ENCODE measurements at places on chromosomes 5 and 9. TPM values are rescaled to one million over a fixed set of nuclear protein-coding genes. Genes with fewer than 3 reads are reported as not detected.

ANKRD18A gene
- total RNA-seq: 2.6 TPM

SPINK4 gene
- total RNA-seq: not detected

CLINT1 gene
- total RNA-seq: 48.6 TPM

LECT2 gene
- not detected for total RNA-seq

DNA sequence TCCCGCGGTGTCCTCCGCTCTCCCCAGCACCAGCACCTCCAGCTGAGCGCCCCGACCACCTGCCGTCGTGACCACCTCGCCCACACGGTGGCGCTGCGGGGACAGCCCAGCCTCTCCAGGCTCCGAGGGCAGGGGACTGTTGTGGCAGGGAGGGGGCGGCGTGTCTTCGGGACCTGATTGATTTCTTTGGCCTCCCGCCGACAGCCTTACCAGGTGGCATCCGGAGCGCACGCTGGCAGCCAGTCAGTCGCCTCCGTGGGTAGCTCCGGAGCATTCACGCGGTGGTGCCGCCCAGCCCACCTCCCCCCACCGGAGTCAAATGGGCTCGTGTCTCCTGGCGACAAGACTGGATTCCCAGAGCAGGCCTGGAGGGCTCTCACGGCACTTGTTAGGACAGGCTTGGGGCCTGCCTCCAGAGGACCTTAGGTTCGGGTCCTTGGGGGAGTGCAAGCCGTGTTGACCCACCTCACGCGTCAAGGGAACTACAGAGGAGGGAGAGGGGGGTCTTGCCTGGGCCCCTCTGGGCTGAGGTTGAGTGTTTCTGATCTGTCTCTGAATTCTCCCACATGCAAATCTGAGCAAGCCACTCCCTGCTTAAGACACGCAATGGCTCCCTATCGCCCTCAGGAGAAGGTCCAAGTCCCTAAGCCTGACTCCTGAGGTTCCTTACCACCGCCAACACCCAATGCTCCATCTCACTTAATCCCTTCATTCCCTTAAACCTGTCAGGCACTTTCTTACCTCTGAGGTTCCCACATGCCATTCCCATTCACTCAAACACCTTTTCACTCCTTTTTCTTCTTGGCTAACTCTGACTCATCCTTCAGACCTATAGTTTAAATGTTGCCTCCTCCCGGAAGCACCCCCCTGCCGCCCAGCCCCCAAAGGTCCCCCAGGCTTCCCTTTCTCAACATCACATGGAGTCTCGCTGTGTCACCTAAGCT lies 51.2 kb upstream of the GGTA1 start:
- peak; percentile 79 for DNase-seq

GRCh38 chr5:42022383-42022972 lies 97.4 kb downstream of the FBXO4 start:
- DNase-seq: no peak

- no peak for DNase-seq
Measured at GRCh38 chr9:16623989-16624743, 246.3 kb downstream of the BNC2 start.

KCNV2 gene
- total RNA-seq: not detected

DNAJC21 gene
- 55.5 TPM for total RNA-seq

DNA sequence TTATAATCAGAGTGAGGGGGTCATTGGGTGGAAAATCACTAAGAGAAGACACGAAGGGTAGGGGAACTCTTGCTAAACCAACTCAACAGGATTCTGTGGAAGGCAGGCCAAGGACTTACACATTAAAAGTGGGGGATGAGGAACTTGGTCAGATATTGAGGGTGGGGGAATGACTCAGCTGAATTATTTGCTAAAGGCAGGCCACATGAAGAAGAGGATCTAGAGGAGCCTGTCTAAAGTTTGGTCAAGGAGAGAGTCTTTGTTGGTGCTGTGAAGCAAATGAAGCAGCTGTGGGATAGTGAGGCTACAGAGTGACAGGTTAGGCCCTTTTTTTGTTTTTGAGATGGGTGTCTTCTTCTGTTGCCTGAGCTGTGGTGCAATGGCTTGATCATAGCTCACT lies 63.9 kb upstream of the SPRY4 start:
- no peak for DNase-seq

GRCh38 chr5:149593370-149593769 lies 12.1 kb downstream of the ARHGEF37 start:
- DNase-seq: no peak

CDHR2 gene
- 0.33 TPM for total RNA-seq

GRCh38 chr9:135891027-135891631 lies 16.2 kb downstream of the CAMSAP1 start:
- no peak for DNase-seq

DNA sequence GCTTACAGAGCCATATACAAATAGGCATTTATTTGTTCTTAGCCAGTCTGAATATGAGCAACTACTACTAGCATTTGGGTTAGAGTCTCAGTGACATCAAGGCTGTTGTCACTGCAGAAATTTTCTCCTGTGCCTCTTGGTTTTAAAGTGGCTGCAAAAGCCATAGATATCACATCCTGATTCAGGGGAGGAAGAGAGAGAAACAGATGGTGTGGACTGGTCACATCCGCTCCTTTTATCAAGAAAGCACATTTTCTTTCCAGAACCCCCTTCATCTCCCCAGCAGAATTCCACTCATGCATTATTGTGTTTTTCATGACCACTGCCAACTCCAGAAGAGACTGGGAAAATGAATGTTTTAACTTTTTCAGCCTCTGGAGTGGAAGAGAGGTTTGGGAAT lies 69.8 kb downstream of the PTTG1 start:
- no peak for DNase-seq

GRCh38 chr5:55836191-55836590 lies 15.0 kb upstream of the IL31RA start:
- no peak for DNase-seq

GRCh38 chr5:140261403-140262171 lies 41.3 kb downstream of the PFDN1 start:
- DNase-seq: peak; percentile 69

DNA sequence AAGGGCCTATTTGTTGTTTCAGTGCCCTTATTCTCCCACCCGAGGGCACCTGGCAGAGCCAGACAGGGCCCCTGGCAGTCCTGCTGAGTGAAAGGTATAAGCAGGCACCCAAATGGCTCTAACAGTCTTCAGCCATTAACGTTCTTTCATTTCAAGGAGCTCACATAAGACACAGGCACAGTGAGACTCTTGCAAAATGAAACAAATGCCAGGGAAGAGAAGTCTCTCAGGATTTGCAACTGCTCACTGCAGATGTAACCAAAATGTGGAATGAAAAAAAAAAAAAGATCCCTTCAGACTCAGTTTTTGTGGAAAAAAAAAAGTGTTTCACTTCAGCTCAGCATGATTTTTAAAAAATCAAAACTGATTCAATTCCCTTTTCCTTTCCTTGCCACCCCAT lies 155.4 kb upstream of the LHFPL2 start:
- DNase-seq: no peak

GRCh38 chr5:132463811-132464155 lies 26.8 kb downstream of the IRF1 start:
- no peak for DNase-seq

STX17 gene
- total RNA-seq: 23.7 TPM

- no peak for DNase-seq
Measured at GRCh38 chr9:95756986-95757385, 118.5 kb upstream of the ERCC6L2 start.

HTR4 gene
- total RNA-seq: 0.99 TPM

GRCh38 chr5:91164424-91164823 lies 218.7 kb downstream of the ARRDC3 start:
- DNase-seq: no peak

GRCh38 chr5:127206320-127207113 lies 84.1 kb upstream of the MEGF10 start:
- no peak for DNase-seq

GRCh38 chr5:138965626-138966025 lies 90.5 kb upstream of the LRRTM2 start:
- DNase-seq: no peak

DNA sequence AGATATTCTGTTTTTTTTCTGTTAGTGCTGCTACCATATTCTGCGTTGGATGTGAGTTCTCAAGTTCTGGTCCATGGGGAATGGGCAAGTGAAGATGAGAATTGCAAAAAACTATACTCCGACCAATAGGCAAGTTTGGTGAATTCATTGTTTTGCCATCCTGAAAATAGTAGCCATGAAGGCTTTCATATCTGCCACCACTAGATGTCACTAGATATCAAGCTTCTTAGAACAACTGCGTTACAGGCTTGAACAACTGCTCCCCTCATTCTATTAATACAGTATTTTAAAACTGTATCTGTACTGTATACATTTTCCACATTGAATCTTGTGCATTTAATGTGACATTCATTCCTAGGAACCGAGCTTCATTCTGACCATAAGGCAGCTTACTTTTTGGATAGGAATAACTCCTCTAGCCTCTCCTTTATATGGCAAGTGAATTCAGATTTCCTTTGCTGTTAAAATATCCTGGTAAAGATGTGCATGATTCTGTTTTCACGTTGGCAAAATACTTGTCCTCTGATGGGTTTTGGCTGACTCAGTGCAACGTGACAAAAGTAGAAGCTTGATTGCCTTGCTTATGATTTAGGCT lies 163.6 kb downstream of the SREK1 start:
- DNase-seq: no peak

DNA sequence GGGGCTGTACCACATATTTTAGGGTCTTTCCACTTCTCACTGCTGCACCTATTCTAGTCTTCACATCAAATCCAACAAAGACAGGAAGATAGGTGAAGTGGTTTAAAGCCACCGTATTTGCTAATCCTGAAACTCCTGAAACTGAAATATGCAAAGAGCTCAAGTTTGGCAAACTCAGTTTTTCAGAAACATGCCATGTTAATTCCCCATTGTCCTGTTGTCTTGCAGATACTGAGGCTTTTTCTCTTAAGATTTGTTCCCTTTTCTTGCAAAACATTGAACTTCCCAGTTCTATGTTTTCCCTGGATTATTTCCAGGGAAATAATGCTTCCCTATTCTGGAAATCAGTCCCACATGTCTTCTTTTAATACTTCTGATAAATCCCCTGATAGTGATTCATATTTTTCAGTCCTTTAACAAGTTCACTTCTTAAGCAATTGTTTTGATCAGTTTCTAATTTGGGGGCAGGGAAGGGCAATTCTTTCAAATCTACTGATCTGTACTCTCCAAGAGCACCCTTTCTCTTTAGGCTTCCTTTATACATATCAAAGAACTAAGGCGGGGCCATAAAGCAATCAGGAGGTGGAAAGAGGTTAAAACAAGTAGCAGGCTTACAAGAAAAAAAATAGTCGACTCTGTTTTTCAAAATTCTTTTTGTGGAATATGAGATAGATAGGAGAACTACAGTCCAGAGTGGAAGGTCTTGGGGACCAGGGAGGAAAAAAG lies 648.5 kb downstream of the BNC2 start:
- DNase-seq: no peak

SLC35D2 gene
- total RNA-seq: 13.9 TPM

SPARC gene
- 477 TPM for total RNA-seq

- DNase-seq: no peak
Measured at GRCh38 chr5:142872217-142872616, 102.0 kb downstream of the ARHGAP26 start.

GRCh38 chr5:9775339-9775738 lies 145.2 kb upstream of the TAS2R1 start:
- no peak for DNase-seq

ZNF608 gene
- total RNA-seq: 6.8 TPM
